Activated CD8-positive, alpha-beta T cell treated with anti-CD3 and anti-CD28 coated beads, Interleukin-2, amount 10 ng/mL, durations not matched to agents 7 days and 5 days (primary cell): ENCODE measurements at places on chromosomes 11 and 22. TPM values are rescaled to one million over a fixed set of nuclear protein-coding genes. Genes with fewer than 3 reads are reported as not detected.

Gene PRR33
- total RNA-seq, result 0.08 TPM

DNA sequence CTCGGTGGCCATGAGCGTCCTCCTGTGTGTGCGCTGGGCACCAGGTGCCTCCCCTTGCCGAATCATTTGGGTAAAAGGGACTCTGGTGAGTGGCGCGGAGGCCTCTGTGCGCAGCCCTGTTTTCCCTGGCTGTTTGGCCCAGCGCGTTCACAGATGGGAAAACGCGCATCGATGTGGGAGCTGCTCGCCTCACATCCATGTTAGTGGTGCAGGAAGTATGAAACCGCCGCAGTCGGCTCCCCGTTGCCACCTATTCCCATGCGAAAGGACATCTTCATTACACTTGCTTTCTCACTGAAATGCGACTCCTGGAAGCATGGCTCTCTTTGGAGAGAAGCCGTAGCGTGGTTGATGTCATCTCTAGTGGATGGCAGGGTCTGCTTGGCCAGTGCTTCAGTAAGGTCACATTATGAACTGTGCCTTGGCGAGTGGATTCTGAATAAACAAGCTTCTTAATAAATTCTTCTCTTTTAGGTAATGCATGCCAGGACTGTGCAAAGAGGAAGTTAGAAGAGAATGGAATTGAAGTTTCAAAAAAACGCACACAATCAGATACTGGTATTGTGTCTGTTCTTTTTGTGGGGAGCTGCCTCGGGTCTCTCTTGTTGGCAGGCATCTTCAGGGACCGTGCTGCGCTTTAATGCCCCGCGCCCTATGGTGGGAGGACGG lies 26.3 kb downstream of the FAM118A start:
- H3K4me1 ChIP-seq, result peaks cover 36% of the 10 kb centered on the region
- no peak overlapping the region for H3K4me3 ChIP-seq
- H3K27ac ChIP-seq, result no peak overlapping the region

- DNase-seq, result no peak
- no peaks in the 10 kb centered on the region for H3K27me3 ChIP-seq
- H3K27ac ChIP-seq, result no peak overlapping the region
- H3K4me1 ChIP-seq, result no peaks in the 10 kb centered on the region
- H3K36me3 ChIP-seq, result no peaks in the 10 kb centered on the region
- no peak overlapping the region for H3K4me3 ChIP-seq
These were observed 420.0 kb downstream of the DYNC2H1 start for GRCh38 chr11:103529181-103529684.

- DNase-seq, result peak; percentile 86
- H3K36me3 ChIP-seq, result peaks cover 53% of the 10 kb centered on the region
- peak overlapping the region; percentile 66 for H3K4me3 ChIP-seq
- no peaks in the 10 kb centered on the region for H3K27me3 ChIP-seq
- peak overlapping the region; percentile 87 for H3K27ac ChIP-seq
- H3K4me1 ChIP-seq, result peaks cover 80% of the 10 kb centered on the region
These were observed 6.6 kb upstream of the SSTR3 start for GRCh38 chr22:37218771-37219411.

DNA sequence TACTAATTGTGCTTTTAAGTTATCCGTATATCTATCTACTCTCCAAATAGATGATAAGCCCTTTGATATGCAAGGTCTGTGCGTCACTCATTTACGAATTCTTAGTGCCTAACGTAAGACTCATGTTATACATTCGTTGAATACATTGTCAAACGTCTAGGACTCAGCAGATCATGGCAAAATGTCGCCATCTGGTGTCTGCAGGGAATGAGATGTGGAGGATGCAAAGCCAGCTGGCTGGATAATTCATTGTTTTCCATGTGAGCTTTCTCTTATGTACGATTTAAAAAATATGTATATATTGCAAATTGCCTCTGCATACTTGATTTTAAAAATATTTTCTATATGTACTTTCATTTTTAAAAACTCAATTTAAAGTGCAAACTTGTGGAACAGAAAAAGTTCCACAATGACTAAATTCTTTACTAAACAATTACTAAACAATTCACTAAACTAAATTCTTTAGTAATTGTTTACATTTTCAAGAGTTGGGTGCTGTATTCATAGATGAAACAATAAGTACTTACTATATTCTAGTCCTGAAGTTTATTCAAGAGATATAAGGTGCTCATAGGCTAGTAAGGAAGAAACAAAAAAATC lies 33.8 kb downstream of the ZNF202 start:
- no peaks in the 10 kb centered on the region for H3K4me1 ChIP-seq
- H3K27ac ChIP-seq, result no peak overlapping the region
- H3K36me3 ChIP-seq, result no peaks in the 10 kb centered on the region

Gene LMF2
- 119 TPM for total RNA-seq

GRCh38 chr11:12160680-12161079 lies 50.3 kb downstream of the MICAL2 start:
- no peak for DNase-seq
- peaks cover 5% of the 10 kb centered on the region for H3K36me3 ChIP-seq
- H3K4me1 ChIP-seq, result peaks cover 56% of the 10 kb centered on the region
- no peak overlapping the region for H3K4me3 ChIP-seq
